ENCODE measurements at places on chromosomes 4 and X.
A peak's percentile ranks its signal among the peaks of the same experiment; 100 is the strongest.

GRCh38 chr4:156195914-156196313 lies 242.2 kb upstream of the CTSO start:
- no peak for DNase-seq

DNA sequence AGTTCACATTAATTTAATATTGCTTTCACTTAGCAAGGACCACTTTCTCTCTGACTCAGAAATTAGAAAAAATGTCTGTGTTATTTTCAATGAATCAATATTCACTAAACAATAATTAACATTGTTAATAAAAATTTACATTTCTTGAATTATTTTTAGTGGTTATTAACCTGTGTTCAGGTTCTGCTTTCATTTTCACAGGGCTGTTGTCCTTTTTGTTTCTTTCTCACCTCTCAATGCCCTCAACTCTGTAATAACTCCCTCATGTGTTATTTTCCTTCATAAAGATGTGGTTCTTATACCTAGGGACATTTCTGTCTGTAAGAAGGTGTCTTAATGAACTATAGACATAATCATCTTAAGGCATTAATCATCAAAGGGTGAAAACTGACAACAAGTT lies 43.1 kb upstream of the PRR27 start:
- DNase-seq: no peak

DNA sequence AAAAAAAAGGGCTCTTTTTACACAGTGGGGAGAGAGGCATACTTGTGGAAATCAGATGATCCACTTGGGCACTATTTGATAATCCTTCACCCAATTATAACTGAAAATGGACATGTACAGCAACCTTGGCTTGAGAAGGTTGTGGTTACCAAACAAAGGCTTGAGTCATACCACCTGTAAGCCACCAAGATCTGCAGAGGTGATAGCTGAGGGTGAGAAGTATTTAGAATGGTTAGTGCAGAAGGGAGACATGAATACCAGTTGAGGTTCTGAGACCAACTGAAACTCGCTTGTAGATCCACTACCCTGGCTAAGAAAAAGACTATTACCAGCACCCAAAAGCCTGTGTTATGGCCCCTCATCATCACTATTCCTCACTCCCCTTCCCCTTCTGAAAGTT lies 614.0 kb downstream of the STIM2 start:
- no peak for DNase-seq

DNA sequence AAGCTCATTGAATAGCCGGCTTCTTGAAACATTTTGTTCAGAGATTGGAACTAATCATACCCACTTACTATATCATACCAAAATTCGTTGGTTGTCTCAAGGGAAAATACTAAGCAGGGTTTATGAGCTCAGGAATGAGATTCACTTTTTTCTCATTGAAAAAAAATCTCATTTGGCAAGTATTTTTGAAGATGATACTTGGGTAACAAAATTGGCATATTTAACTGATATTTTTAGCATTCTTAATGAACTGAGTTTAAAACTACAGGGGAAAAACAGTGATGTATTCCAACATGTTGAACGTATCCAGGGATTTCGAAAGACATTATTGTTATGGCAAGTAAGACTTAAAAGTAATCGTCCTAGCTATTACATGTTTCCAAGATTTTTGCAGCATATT lies 6.4 kb downstream of the FAM200B start:
- DNase-seq: no peak

- DNase-seq: no peak
Observed at GRCh38 chr4:6197433-6198174, 2.7 kb downstream of the JAKMIP1 start.

DNA sequence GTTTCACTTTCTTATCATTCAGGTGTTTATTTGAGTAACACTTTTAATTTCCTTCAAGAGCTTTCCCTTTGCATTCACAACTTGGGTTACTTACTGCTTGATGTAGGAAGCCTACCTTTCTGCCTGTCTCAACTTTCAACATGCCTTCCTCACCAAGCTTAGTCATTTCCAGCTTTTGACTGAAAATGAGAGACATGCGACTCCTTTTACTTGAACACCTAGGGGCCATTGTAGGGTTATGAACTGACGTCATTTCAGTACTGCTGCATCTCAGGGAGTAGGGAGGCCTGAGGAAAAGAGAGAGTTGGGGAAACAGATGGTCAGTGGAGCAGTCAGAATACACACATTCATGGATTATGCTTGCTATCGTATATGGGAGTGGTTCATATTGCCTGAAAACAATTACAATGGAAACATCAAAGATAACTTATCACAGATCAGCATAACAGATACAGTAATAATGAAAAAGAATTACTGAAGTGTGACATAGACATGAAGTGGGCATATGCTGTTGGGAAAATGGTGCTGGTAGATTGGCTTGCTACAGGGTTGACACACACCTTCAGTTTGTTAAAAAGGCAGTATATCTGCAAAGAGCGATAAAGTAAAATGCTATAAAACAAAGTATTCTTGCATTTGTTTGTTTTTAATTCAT lies 25.7 kb downstream of the USP53 start:
- DNase-seq: peak; percentile 8

- peak; percentile 39 for DNase-seq
Observed at GRCh38 chr4:71184195-71184781, 154.5 kb upstream of the SLC4A4 start.

All from stimulated activated naive CD8-positive, alpha-beta T cell treated with anti-CD3 and anti-CD28 coated beads, Interleukin-15, Interleukin-2, amounts not matched to agents 100 U/mL and 50 U/mL, for 24 hours (primary cell).